ENCODE measurements at places on chromosomes 4 and X. TPM values are rescaled to one million over a fixed set of nuclear protein-coding genes. Genes with fewer than 3 reads are reported as not detected.

AFM gene
- total RNA-seq: not detected

BGN gene
- 10.5 TPM for total RNA-seq

UTP14A gene
- total RNA-seq: 17.0 TPM

MAGEB10 gene
- 0.17 TPM for total RNA-seq

SERTM2 gene
- under 0.01 TPM for total RNA-seq

SLC2A9 gene
- total RNA-seq: 2.8 TPM

TCEAL1 gene
- total RNA-seq: 30.8 TPM

AFF2 gene
- total RNA-seq: not detected

NXF2B gene
- not detected for total RNA-seq

FAM47E gene
- total RNA-seq: 1.3 TPM

SFRP2 gene
- total RNA-seq: not detected

IL13RA2 gene
- 44.8 TPM for total RNA-seq

WNK3 gene
- total RNA-seq: 0.17 TPM

TIGD2 gene
- 9.6 TPM for total RNA-seq

SYTL5 gene
- total RNA-seq: 2.8 TPM

CT45A1 gene
- total RNA-seq: not detected

CLNK gene
- not detected for total RNA-seq

PNCK gene
- 1.2 TPM for total RNA-seq

ATP1B4 gene
- total RNA-seq: not detected

SPATA4 gene
- total RNA-seq: 0.15 TPM

BEX2 gene
- total RNA-seq: 0.73 TPM

CDX4 gene
- total RNA-seq: not detected

EGF gene
- total RNA-seq: 1.0 TPM

MAGEA2 gene
- total RNA-seq: not detected

ABLIM2 gene
- under 0.01 TPM for total RNA-seq

HPGD gene
- 0.33 TPM for total RNA-seq

Measured in smooth muscle cell of trachea (primary cell).